NCI-H1930 (cell line): ENCODE measurements at places on chromosomes 4 and X.

DNA sequence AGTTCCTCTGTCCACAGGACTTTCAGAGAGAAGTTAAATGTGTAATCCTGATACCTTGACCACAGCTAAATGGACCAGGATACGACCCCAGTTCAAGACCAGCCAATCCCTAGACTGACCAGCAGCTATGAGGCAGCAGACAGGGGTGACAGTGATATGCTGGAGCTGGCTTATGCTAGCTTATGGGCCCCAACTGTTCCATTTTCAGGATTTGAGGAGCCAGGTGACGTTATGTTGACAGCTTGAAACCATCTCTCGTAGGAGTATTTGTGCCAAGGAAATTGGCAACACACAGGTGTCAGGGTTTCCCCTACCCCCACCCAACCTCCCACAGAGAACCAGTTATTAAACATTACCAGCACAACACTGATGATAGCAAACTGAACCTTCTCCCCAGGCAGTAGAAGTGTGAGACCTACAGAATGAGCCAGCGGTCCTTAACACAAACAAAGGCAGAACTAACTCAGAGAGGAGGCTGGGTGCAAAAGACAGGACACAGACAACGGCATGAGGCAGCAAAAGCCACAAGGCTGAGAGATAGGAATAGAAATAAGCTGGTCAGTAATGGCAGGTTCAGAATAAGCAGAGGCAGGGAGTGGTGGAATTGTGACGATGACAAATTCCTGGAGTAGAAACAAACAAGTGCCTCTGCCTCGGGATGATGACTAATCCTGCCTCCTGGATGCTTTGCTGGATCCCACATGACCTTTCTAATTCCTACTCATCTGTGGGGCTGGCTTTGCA is 85.6 kb upstream of the CPEB2 start:
- DNase-seq: no peak

- DNase-seq: no peak
Observed at GRCh38 chrX:132188175-132188574, 31.1 kb downstream of the RAP2C start.

DNA sequence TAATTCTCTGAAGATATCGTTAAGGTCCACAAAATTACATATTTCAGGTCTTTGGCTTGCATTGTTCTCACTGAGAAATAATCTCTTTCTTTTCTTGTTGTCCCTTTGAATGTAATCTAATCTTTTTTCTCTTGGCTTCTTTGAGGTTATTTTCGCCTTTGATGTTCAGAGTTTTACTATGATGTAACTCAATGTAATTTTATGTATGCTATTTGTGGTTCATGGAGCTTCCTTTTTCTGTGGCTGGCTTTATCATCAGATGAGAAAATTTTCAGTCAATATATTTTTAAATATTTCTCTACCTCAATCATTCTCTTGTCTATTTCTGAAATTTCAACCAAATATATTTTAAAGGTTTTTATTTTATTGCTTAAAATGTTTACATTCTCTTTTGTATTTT is 672.2 kb downstream of the TRAM1L1 start:
- DNase-seq: no peak

- DNase-seq: no peak
Observed at GRCh38 chr4:137360761-137361160, 171.5 kb downstream of the PCDH18 start.

- no peak for DNase-seq
Observed at GRCh38 chrX:150099316-150099715, 161.0 kb upstream of the EOLA2 start.

DNA sequence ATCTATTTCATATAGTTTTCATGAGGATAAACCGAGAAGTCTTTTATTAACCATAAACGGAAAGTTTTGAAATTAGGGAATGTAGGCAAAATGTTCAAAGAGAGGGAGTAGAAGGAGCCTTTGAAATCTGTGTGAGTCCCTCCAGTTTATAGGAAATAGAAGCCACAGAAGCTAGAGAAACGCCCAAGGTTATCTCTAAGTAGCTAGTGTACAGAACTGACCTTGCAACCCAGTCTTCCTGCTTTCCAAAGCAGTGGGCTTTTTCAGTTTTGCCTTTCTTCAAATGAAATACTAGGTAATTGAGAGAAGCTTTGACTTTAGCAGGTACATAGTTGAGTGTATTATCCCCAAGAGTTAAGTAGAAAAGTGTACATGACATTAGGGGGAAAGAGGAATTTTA is 39.4 kb downstream of the STIM2 start:
- no peak for DNase-seq

- DNase-seq: no peak
Observed at GRCh38 chrX:129496625-129497024, 26.7 kb downstream of the SMARCA1 start.

- DNase-seq: no peak
Observed at GRCh38 chr4:183503497-183504063, 1.3 kb upstream of the ING2 start.

GRCh38 chrX:153870288-153870690 is 15.7 kb downstream of the L1CAM start:
- DNase-seq: no peak

- DNase-seq: no peak
Observed at GRCh38 chrX:111857534-111858060, 18.4 kb upstream of the TRPC5OS start.

DNA sequence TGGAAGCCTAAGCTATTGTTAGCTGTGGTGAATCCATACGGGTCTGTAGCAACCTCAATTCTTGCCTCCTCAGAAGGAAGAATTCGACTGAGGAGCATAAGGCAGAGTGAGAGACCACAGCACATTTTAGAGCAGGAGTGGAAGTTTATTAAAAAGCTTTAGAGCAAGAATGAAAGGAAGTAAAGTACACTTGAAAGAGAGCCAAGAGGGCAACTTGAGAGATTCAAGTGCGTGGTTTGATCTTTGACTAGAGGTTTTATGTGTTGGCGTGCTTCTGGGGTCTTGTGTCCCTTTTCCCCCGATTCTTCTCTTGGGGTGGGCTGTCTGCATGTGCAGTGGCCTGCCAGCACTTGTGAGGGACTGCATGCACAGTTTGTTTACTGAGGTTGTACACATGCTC is 880.6 kb upstream of the INTU start:
- no peak for DNase-seq

DNA sequence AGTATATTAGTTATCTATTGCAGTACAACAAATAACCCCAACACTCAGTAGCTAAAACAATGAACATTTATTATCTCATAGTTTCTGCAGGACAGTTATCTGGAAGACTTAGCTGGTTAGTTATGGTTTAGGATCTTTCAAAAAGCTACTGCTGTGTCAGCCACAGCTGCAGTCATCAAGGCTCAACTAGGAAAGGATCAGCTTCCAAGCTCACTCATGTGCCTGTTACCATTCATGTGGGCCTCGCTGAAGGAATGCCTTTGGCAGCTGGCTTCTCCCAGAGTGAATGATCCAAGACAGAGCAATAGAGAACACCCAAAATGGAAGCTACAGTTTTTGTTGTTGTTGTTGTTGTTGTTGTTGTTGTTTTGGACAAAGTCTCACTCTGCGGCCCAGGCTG is 13.5 kb upstream of the PRSS48 start:
- no peak for DNase-seq

DNA sequence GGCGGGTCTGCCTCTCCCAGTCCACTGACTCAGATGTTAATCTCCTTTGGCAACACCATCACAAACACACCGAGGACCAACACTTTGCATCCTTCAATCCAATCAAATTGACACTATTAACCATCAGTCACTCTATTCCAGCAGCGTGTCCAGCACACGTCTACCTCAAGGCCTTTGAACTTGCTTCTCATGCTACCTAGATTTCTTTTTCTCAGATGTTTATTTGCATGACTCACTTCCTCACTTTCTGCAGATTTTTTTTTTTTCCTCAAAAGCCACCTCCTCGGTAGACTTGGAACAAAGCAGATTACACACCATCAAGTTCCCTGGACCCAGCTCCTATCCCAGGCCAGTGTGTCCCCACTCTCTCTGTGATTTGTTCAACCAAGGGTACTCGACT is 49.5 kb downstream of the SUPT20HL2 start:
- DNase-seq: no peak

- no peak for DNase-seq
Observed at GRCh38 chr4:71564775-71565174, 219.1 kb downstream of the GC start.

DNA sequence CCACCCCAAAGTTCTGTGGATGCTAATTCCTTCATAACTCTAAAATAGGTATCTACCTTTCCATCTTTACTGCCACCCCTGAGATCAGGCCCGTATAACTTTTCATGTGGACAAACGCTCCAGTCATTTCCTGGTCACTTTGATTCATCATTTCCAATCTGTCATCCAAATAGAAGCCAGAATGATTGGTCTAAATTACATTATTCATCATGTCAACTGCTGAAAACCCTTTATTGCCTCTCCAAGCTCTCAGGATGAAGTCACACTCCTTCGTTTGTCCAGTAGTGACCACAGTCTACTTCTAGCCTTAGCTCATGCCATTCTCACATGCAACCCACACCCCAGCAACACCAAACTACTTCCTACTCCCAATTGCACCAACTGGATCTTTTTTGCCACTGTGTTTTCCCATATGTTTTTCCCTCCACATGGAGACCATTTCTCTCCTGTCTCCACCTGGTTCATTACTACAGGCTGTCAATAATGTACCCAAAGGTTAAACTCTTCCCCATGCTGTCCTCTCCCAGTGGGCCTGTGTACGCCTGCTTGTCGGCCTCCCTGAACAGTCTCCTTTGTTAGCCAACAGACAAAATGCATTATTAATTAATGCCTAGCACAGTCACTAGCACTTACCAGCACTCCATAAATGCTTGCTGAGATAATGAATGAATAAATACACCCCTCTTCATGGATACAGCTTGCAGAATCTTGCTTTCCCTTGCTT is 382.6 kb upstream of the NOCT start:
- no peak for DNase-seq

- no peak for DNase-seq
Observed at GRCh38 chrX:67721321-67721720, 177.5 kb downstream of the AR start.

DNA sequence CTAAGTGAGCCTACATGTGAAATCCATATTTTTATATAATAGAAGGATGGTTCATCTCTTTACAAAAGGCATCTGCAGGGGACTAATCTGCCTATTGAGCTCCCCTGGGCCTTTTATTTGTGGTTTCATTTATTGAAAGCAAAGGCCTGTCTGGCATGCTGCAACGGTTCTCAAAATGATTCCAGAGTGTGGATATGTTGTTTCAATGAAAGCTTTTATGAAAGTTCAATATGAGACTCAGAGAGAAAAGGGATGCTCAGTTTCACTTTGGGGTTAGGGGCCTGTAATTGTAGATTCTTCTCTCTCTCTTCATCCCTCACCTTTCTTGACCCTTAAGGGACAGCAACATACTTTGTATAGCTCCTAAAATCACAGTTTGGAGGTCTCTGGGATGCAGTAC is 204.2 kb upstream of the CASK start:
- DNase-seq: peak; percentile 2

- DNase-seq: peak; percentile 41
Observed at GRCh38 chrX:107542500-107542899, 85.8 kb upstream of the PRPS1 start.

DNA sequence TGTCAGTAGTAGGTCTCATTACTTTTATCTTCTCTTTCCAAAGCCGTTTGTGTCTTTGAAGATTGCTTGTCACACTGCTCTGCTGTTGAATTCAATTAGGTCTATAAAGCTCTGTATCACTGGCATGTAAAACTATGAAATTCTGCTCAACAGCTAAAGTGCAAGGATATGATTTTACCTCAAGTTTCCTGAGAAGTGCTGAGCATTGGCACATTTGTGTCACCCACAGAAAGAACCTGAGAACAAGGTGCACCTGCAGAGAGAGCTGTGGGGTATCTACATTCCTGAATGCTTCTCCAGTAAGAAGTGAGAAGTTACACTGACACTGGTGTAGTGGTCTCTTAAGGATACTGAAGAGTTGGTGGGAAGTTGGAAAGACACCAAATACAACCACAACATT is 274.0 kb downstream of the INPP4B start:
- no peak for DNase-seq

DNA sequence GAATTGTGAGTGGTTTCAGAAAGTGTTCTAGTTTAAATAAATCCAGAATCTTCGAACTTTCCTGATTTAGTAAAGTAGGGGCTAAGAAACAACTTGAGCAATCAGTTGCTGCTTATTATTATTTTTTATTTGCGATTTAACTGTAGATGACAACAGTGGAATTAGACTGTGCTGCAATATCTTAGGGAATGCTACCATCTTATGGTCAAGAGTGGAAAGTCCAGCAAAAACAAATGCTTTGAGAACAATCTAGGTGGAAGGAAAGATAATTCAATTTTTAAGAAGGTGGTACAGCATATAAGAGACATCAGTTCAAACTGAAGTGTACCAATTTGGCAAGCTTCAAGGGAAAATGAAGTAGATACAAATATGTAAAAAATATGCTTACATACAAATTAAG is 73.3 kb downstream of the CYLC1 start:
- DNase-seq: no peak

- no peak for DNase-seq
Observed at GRCh38 chr4:95371476-95372224, 177.1 kb downstream of the UNC5C start.

GRCh38 chr4:8699479-8700145 is 107.0 kb downstream of the CPZ start:
- no peak for DNase-seq

GRCh38 chr4:138851391-138852335 is 163.9 kb upstream of the NOCT start:
- DNase-seq: peak; percentile 56

DNA sequence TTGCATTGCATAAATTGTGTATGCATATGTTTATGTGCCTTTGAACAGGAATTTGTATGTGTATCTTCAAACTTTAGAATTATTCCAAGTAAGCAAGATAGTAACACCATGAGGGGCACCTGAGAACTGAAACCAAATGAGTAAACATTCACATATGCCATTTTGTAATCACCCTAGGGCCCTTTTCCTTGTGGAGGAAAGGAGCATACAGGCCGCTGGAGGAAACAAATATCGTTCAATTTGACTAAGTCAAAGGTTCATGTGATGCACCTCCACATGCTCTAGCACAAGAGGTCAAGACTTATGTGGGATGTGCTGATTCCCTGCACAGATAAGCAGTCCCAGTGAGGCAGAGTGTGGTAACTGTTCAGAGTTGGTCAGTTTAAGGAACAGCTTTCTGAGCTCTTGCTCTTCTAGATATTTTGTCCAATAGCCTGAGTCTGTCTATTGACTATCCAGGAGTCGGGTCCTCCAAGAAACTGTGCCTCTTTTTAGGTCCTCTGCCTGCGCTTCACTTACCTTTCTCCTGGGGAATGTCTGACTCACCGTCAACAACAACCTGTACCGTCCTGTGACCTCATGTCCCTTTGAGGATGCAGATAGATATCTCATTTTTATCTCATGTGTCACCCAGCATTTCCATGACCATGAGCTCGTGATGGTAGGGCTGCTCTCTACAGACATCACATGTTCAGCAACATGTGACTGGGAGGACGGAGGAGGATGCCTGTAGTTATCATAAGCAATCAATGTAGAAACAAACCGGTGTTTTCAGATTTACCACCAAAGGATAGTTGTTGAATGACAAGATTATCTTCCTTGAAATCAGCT is 196.9 kb downstream of the NWD2 start:
- DNase-seq: no peak

DNA sequence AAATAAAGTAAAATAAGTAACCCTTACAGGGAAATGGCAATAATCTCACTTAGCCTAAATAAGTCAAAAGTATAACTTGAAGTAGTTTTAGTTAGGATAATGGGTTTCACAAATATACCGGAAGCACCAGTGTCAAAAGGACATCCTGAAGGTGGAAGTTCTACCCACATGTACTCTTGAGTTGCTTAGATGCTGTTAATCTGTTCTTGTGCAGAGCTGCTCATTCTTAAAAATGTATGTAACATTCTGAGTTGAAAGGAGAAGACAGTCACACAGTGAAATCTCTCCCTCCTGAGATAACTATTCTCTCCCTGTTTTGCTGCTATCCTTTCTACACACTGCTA is 11.2 kb upstream of the CCNG2 start:
- no peak for DNase-seq

- no peak for DNase-seq
Observed at GRCh38 chrX:118360429-118361125, 14.7 kb downstream of the WDR44 start.
